ELR (cell line): ENCODE measurements at places on chromosomes 1 and 21.

DNA sequence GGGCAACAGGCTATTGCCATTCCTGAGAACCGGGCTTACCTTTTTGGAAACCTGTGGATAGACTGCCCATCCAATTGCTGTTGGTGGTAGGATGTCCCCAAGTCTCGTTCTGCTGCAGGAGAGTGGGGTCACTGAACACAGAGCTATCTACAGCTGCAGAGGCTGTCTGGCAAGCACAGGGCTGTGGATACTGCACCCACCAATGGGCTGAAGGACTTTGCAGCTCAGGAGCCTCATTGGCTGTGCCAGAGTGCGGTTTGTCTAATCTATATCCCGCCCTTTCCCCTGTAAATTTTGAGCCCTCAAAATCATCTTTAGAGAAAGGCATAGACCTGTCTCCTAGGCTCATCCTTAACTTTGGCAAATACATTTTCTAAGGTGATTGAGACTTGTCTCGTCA is 15.3 kb downstream of the RNF187 start:
- no peak for DNase-seq

DNA sequence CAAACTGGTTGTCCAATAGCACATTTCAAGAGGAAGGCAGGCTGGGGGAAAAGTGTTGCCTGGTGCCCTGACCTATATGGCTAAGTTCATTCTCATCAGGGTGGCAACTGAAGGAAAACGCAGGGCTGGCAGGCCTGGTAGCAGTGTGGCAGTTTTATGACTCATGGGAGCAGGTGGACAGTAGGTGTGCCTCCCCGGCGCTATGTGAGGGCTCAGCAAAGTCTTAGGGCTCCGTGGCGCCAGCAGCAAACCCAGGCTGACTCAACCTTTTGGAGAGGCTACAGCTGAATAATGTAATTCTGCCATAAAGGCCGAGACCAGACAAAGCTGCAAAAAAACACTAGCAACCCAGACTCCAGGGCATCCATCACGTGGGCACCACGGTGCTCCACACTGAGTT is 23.6 kb downstream of the GADD45A start:
- DNase-seq = no peak

GRCh38 chr1:205256951-205257625 is 29.3 kb downstream of the TMCC2 start:
- no peak for DNase-seq

- peak; percentile 85 for DNase-seq
Measured at GRCh38 chr1:153032677-153033308, 1.8 kb downstream of the SPRR1B start.

- DNase-seq = no peak
Measured at GRCh38 chr1:24113641-24114033, 1.7 kb upstream of the MYOM3 start.

DNA sequence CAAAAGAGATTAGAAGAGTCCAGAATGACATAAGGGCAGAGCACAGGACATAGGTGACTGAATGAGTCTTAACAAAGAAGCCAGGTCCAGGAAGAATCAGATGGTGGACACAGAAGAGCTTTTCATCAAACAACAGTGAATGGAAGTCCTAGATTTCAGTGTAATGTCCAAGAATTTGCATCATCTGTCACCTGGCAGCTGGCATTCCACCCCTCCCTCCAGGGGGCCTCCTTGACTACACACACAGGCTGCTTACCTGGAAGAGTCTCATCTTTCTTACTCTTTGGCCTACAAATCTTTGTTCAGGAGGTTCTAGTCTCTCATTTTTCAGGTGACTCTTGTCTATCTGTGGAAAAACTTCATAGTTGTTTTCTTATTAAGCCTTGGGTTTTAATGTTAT is 36.2 kb downstream of the GORAB start:
- no peak for DNase-seq

- DNase-seq = no peak
Measured at GRCh38 chr1:183100361-183100974, 77.2 kb downstream of the LAMC1 start.

- no peak for DNase-seq
Measured at GRCh38 chr1:94225845-94226244, 11.5 kb downstream of the ARHGAP29 start.

DNA sequence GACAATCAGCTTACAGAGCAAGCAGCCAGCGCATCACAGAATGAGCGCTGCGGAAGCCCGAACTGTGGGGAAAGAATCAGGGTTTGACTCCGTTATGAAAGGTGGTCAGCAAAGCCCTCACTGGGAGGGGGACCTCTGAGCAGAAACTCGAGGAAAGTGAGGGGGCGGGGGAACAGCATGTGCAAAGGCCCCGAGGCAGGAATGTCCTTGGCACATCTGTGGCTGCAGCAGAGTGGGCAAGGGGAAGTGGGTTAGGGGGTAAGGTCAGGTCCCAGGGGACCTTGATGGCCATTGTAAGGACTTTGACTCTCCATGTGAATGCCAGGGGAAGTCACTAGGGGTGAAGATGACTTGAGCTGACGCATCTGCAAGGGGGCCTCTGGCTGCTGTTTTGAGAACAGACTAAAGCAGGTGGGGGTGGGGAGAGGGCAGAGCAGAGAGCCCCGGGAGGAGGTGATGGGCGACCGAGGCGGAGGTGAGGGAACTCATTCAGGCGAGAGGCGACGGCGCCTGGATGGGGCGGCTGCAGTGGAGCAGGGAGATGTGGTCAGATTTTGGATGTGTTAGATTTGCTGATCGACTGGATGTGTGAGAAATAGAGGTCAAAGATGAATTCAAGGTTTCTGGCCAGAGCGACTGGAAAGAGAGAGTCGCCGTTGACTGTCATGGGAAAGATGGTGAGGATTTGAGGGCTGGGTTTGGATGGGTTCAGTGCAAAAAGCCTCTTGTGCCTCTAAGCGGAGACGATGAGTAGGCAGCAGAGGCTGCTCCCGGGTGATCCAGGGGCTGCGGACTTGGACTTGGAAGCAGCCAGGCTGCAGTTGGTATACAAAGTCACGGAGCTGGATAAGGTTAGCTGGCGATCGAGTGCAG is 108.0 kb upstream of the ZBTB40 start:
- no peak for DNase-seq

GRCh38 chr1:116474921-116475849 is 95.6 kb downstream of the CD58 start:
- DNase-seq = no peak

GRCh38 chr1:110520827-110521226 is 1.9 kb upstream of the KCNA10 start:
- DNase-seq = no peak

DNA sequence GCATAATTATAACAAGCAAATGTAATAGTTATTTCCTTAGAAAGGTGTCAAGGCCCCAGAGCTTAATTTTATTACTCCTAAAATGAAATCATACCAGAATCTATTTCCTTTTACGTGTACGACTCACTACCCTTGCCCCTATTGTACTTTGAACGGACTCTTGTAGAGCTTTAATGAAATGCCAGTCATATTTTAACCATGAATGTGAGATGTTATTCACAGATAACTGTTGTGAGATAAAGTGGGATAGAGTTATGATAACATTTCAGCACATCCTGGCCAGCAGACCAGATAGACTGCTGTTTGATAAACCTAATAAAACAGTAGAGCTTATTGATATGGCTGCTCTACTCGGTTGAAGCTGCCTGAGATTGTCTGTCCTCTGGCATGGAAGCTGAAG is 500.8 kb upstream of the PBX1 start:
- DNase-seq = no peak

GRCh38 chr1:95013950-95014574 is 58.7 kb downstream of the ALG14 start:
- no peak for DNase-seq

- peak; percentile 42 for DNase-seq
Measured at GRCh38 chr1:155912056-155912536, 947 bp upstream of the RIT1 start.

- no peak for DNase-seq
Measured at GRCh38 chr1:52123622-52124021, 18.3 kb upstream of the ZFYVE9 start.

DNA sequence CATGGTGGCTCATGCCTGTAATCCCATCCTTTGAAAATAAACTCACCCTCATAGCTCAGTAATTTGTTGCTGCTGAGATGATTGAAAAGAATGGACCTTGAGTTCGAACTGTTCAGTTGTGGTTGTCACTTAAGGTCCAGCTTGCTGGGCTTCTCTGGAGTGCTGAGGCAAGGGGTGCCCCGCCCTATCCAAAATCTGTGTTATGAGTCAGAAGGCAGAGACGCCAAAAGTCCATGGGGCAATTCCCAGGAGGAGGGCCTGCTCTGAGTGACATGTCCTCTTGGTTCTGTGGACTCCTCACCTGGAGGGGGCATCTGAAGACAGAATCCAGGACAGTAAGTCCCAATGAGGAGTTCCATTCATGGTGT is 64.8 kb downstream of the MYOM3 start:
- peak; percentile 47 for DNase-seq

- DNase-seq = no peak
Measured at GRCh38 chr1:213303286-213303685, 252.2 kb downstream of the RPS6KC1 start.

GRCh38 chr1:180571832-180572636 is 13.3 kb downstream of the OVAAL start:
- DNase-seq = peak; percentile 46

DNA sequence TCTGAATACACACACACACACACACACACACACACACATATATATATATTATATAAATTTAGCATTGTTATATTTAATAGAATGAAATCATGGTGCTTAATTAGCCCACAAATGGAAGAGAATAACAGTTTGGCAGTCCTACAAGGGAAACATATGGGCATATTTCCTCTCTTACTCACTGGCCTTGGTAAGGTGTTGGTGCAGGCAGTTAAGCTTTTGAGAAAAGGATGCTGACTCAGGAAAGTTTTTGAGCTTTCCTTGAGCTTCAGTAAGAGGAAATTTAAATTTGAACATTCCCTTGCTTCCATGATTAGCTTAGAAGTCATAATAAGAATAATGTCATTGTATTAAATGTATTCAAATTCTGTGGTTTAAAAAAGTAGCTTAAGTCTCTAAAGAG is 37.0 kb upstream of the B3GALT5 start:
- DNase-seq = peak; percentile 23

DNA sequence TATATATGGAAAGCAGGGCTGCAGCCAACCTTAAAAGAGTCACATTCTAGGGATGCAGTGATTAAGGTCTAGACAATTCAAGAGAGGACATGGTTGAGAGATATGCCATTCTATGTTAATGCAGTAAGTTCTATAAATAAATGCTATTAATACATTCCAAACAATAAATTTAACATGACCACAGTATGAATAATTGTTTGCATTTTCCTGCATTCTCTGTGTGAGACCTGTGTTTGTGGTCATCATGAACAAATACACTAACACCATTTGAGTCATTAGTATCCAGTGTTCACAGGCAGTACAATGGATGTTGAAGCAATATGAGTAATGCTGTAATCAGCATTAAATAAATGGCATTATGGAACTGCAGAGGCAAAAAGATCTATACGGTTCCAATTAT is 5.5 kb upstream of the ZRANB2 start:
- peak; percentile 60 for DNase-seq

DNA sequence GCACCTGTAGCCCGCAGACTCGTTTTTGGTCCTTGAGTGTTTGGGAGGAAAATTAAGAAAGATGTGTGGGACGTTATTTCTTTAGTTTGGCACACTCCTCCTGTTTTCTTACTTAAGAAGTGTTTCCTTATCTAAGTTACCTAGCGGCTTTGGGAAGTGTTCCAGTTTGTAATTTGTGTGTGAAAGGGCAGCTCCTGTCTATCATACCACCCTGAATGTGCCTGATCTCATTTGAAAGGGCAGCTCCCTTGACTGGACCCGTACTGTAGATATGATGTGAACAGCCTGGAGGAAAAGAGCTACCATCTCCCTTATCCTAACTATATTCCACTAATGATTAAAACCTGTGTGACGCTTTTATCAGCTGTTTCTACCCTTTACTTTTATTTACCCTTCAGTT is 314.3 kb downstream of the CHRM3 start:
- no peak for DNase-seq

DNA sequence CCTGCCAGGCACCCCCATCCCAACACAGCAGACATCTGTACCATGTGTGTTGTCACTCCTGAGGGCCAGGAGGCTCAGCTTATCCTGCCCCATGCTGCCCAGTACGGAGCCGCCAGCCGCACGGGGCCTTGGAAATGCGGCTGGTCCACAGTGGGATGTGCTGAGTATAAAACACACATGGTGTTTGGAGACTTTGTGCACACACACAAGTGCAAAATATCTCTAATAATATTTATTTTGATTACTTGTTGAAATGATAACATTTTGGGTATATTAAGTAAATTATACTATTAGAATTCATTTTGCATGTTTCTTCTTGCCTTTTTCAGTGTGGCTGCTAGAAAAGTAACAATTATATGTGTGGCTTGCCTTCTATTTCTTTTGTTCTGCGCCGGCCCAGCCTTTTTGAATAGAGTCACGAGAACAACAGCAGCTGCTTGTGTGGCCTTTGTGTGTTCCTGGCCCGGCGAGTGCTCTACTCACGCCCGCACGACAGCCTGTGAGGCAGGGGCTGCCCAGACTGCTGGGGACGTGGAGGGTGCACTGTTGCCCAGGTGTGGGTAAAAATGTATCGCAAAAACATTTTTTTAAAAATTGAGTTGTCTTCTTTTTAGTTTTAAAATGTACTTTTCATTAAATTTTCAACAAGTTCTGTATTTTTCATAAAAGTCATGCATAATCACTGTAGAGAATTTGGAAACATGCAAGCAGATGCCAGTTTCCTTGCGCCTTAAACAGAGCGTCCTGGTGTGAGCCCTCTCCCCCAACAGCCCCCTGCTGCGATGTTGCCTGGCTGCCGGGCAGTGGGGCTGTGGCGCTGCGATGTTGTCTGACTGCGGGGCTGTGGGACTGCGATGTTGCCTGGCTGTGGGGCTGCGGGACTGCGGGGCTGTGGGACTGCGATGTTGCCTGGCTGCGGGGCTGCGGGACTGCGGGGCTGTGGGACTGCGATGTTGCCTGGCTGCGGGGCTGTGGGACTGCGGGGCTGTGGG is 35.5 kb downstream of the COQ8A start:
- no peak for DNase-seq

DNA sequence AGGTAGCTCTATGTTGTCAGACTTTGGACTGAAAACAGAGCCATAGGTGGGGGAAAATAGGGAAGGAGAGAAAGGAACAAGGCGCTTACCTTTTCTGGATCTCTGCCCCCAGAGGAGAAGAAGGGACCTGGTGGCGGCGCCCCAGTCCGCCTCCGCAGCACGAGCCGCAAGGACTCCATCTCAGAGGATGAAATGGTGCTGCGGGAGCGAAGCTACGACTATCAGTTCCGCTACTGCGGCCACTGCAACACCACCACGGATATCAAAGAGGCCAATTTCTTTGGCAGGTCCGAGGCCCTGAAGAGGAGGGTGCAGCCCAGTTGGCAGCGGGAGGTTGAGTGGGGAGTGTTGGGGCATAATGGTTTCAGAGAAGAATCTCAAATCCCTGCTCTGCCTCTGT is 18.5 kb upstream of the TMEM222 start:
- DNase-seq = no peak
